ENCODE measurements at places on chromosomes 7 and 10.

GRCh38 chr10:110444004-110444337 lies 53.7 kb upstream of the DUSP5 start:
- DNase-seq: no peak

- no peak for DNase-seq
Measured at GRCh38 chr7:156368053-156368843, 272.3 kb upstream of the RNF32 start.

GRCh38 chr7:93178213-93178612 lies 30.0 kb upstream of the SAMD9L start:
- DNase-seq: no peak

GRCh38 chr10:91153508-91153907 lies 67.0 kb upstream of the PCGF5 start:
- no peak for DNase-seq

- DNase-seq: no peak
Measured at GRCh38 chr7:118777308-118777707, 552.8 kb downstream of the ANKRD7 start.

All from HuH-7.5 (cell line).